ENCODE measurements at places on chromosomes 1 and 21.

DNA sequence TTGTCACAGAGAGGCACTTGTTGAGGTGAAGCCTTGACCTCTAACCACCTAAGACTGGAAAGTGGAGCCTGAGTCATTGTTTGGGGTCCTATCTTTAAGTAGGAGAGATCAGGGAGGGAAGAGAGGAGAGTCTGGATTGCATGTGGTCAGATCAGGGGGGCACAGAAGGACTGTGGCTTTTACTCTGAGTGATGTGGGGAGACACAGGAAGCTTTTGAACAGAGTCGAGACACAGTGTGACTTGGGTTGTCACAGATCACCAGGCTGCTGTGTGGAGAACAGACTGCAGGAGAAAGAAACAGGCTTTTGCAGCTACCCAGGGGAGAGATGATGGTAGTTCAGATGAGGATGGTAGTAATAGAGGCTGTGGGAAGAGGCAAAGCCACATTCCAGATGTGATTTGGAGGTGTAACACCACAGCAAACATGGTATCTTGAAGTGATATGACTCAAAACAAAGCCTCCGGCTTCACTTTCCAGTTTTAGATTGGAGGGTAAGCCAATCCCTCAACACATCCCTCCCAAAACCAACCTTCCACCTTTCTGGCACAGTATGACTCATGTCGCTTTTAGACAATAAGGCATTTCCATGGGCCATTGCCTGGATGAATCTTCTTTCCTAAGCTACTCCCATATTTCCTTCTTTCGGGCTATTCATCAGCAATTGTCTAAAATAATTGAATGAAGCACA lies 125.8 kb upstream of the SLC44A3 start:
- DNase-seq, result no peak

GRCh38 chr1:95991787-95992520 lies 729.6 kb upstream of the PTBP2 start:
- DNase-seq, result no peak

DNA sequence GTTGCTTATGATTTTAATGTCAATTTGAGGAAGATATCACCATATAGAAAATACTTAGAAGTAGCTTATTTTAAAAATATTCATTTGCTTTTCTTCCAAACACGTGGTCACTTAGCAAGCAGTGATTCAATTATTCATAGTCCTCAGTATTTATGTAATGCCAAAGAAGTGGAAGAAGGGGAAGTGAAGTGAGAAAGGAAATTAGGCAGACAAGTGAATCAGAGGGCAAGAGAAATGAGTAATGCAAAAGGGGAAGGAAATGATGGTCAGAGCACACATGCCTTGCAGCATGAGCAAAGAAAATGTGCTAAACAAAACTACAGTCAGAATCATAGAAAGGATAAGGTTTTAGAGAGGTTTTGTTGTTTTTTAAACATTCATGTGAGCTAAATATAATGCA lies 31.8 kb downstream of the SDCCAG8 start:
- DNase-seq, result no peak

- no peak for DNase-seq
Observed at GRCh38 chr1:172775606-172776005, 116.7 kb downstream of the FASLG start.

DNA sequence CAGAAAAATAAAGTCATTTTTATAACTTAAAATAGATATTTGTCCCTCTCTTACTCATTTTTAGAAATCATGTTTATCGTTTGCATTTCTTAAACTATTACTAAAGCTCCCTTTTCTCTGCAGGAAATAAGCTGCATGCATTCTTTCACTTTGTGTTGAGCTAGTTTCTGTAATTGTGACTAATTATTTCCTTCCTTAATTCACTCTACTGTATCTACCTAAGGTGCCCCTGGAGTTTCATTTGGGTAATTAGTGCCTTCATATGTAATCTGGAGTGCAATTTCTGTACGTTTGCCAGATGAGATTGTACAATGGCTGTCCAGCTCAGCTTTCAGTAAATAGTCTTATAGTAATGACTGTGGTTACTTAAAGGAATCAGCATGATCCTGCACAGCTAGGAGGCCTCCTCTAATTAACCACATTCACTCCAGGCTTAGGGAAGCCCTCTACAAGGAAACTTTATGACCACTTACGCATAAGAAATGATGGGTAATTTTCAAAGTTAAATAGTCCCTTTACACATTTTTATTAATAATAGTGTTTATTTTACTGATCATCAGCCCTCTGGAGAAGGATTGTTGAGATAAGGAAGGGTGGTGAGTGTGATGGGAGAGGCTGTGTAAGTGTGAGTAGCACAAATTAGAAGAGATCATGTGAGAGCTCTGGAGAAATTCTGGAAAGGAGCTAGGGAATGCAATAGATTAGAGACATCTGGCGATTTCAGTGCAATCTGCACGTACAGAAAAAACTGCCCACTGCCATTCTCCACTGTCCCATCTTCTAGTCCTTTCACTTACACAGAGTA lies 86.8 kb downstream of the LRRC8C start:
- peak; percentile 77 for DNase-seq

GRCh38 chr1:50659107-50659662 lies 235.9 kb upstream of the DMRTA2 start:
- DNase-seq, result no peak

- DNase-seq, result no peak
Observed at GRCh38 chr21:34613679-34614627, 960 bp downstream of the RCAN1 start.

- DNase-seq, result no peak
Observed at GRCh38 chr1:163231385-163231784, 28.7 kb upstream of the RGS5 start.

DNA sequence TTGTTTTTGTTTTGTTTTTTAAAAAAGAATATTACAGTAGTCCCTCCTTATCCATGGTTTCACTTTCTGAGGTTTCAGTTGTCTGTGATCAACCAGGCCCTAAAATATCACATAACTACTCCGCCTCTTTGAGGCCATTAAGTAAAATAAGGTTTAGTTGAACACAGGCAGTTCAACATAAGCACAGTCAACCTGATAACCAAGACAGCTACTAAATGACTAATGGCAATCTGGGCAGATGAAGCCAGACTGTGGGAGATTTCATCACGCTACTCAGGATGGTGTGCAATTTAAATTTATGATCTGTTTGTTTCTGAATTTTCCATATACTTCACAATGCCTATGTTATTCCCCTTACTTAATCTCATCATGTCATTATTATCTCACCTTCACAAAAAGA lies 30.1 kb downstream of the LDLRAD1 start:
- DNase-seq, result no peak

GRCh38 chr1:115564201-115564600 lies 77.6 kb upstream of the VANGL1 start:
- DNase-seq, result no peak

GRCh38 chr21:46567348-46567747 lies 37.5 kb downstream of the S100B start:
- peak; percentile 49 for DNase-seq

GRCh38 chr1:153919876-153920852 lies 2.6 kb downstream of the GATAD2B start:
- DNase-seq, result peak; percentile 79

- no peak for DNase-seq
Observed at GRCh38 chr1:41192456-41193178, 49.5 kb downstream of the SCMH1 start.

DNA sequence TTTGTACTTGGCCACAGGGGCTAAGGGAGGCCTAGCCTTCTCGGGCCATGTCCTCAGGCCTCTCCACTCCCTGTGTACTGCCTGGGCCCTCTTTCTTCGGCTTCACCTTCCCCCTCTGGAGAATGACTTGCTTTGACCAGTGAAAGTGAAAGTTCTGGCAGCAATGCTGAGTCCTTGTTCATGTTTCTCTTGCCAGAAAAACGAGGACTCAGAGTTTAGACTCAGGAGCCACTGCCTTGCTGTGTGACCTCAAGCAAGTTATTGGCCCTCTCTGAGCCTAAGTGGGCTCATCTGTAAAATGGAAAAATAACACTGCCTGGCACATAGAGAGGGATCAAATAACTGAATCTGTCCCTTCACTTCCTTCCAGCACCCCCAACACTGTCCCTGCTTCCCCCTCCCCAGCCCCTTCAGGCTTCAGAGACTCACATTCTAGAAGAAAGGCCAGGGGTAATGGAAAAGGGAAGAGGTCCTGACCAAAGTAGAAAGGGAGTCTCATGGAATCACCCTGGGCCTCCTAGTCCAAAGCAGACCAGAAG lies 1.5 kb downstream of the C1QA start:
- DNase-seq, result no peak

DNA sequence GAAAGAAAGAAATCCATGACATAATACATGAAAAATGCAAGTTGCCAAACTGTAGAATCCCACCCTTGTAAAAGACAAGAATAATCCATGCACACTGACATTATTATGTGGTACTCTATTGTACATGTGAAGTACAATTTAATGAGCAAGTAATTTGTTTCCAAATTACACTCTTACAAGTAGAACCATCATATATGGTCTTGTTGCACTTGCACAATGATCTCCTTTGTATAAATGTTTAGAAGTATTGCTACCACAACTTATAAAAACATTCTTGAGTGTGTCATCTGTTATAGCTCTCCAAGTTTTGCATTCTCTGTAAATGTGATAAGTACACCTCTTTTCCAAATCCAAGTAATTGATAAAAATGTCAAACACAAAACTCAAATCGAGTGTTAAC lies 29.1 kb upstream of the ZNF281 start:
- DNase-seq, result no peak

GRCh38 chr1:10686404-10687040 lies 109.9 kb downstream of the CASZ1 start:
- DNase-seq, result no peak

DNA sequence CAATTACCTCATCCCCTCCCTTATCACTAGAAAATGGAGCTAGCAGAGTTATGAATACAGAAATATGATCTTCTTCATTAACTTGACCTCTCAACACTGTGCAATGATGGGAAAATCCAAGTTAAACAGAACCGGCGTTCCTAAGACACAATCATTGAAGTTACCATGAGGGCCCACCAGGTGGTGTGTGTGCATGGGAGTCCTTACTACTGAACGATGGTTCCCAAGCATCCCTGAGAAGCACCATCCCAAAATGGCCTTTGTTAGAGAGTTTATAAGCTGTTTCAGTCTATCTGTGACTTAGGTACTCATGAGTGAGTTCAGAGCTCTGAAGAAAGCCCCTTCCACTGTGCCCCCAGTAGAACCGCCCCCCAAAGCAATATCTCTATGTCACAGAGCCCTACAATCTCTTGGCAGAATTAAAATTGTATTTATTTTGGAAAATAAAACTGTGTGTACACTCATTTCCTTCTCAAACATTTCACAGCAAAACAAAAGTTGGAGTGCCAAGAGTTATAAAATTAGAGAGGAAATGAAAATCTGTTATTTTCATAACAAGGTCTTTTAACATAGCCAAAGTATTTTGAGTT lies 56.8 kb downstream of the PLD5 start:
- DNase-seq, result peak; percentile 59

GRCh38 chr1:28196330-28196729 lies 19.8 kb upstream of the PTAFR start:
- no peak for DNase-seq

Data from activated CD4-positive, alpha-beta T cell treated with anti-CD3 and anti-CD28 coated beads, Interleukin-2, amount 10 ng/mL, durations not matched to agents 24 days and 14 days (primary cell).